ENCODE measurements at places on chromosomes 1 and 21.

GRCh38 chr1:81296601-81297000 lies 504.1 kb upstream of the ADGRL2 start:
- no peak for DNase-seq

DNA sequence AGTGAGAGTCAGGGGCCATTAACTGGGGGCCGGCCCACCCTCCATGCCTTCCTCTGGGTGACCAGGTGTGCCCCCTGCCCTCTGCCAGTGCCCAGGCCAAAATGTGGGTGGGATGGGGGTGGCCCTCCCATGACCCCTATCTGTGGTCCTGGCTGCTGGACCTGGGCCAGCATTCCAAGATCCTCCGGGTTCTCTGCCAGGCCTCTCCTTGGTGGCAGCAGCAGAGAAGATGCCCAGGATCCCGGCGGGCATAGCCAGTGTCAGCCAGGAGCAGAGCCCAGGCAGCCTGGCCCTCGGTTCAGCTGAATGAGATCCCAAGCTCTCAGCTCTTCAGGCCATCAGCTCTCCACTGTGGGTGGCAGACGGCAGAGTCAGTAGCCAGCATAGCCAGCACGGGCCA lies 31.3 kb upstream of the ACTRT2 start:
- DNase-seq: no peak

DNA sequence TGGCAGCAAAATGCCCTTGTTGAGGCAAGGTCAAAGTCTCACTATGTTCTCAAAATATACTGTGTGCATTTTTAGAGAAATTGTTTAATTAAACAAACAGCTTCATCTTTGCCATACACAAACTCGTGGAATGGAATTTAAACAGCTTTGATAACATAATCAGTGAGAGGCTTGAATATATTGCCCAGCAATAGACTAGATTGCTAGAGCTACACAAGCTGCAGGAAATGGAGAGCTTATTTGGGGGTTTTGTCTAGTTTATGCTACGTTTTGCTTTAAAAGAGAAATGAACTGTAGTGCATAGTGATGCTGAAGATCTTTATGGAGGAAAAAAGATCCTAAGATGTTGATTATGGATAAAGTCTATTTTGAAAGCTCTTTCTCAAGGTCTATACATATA lies 166.8 kb upstream of the HMCN1 start:
- no peak for DNase-seq

DNA sequence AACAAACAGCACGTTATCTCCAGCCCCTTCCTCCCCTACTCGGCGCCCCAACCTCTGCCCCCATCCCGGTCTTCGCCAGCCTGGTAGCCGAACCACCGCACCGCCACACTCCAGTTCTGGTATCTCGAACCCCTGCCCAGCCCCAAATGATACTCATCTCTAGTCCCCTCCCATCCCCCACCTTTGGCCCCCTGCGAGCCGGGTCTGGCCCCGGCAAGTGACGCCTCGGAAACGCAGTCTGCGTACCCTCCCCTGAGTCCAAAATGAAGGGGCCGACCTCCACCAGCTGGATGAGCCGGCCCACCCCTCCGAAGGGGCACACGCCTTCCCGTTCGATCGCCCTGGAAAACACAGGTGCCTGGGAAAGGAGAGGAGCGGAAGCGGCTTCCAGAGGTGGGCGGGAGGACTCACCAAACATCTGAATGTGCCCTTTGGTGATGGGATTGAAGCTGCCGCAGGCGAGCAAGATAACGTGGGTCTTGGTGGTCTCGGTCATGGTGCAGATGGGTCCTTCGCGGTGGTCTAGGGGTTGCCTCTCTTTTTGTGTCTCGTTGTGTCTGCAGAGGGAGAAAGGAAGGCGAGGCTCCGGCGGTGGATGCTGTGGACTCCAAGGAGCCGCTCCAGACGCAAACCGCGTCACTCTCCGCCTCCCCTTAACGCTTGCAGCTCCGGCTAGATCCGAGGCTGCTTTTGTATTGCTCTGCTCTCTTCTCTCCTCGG lies at the start of gene NMNAT2:
Gene NMNAT2, minus strand, starts transcription at position 609 of the 720 bp plus-strand sequence. Its CDS starts 113 bp downstream, at position 496.
- no peak for DNase-seq

- peak; percentile 40 for DNase-seq
Measured at GRCh38 chr1:108897865-108898720, 21.3 kb downstream of the GPSM2 start.

- DNase-seq: no peak
Measured at GRCh38 chr21:42431196-42431595, 27.5 kb downstream of the UBASH3A start.

DNA sequence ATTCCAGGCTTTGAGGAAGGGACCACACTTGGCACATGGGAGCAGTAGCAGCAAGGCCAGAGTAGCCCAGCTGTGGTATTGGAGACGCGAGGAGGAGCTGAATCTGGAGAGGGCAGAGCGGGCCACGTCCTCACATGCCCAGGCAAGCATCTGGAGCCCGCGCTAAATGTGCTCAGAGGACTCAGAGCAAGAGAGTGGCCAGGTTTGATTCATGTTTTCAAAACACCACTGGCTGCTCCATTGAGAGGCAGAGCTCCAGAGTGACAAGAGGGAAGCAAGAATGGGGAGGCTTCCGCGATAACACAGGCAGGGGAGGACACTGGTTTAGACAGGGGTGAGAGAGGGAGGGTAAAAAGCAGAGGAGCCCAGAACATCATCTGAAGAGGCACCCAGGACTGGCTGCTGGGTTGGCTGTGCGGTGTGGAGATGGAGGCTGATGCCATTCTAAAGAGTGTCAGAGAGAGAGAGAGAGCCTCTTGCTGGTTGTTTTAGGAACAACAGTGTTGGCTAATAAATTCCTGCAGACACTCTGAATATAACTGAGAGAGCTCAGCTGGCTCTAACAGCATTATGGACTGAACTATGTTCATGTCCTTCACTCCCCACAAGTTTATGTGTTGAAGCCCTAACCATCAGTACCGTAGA lies 32.3 kb downstream of the RCAN1 start:
- DNase-seq: no peak

- DNase-seq: no peak
Measured at GRCh38 chr1:226369110-226369509, 38.8 kb downstream of the PARP1 start.

- DNase-seq: no peak
Measured at GRCh38 chr1:23214640-23215039, 2.7 kb downstream of the HTR1D start.

GRCh38 chr1:28326984-28327383 lies 1.9 kb upstream of the MED18 start:
- DNase-seq: no peak

GRCh38 chr1:25051504-25051903 lies 121.4 kb upstream of the RUNX3 start:
- DNase-seq: no peak

DNA sequence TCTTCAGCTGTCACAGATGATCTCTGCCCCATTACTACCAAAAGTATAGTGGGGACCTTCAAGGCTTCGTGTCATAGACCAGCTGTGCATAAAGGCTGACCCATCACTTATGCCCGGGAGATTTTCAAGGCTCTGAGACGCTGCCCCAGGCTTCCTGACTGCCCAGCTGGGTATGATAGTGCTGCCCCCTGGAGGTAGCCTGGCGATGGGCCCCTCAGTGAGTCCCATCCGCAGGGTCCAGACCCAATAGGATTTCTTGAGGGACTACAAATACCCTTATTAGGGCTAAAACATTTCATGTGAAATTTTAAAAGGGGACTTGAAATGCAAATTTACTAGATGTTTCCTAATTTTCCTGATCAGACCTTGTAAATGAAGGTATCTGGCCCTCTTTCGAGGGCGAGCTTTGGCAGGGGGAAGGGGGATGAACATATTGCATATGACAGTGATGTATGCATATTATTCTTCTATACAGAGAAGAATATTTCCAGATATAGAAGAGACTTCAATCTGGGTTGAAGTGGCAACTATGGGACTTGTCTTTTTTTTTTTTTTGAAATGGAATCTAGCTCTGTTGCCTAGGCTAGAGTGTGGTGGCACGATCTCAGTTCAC lies 11.7 kb upstream of the FCMR start:
- DNase-seq: peak; percentile 34

DNA sequence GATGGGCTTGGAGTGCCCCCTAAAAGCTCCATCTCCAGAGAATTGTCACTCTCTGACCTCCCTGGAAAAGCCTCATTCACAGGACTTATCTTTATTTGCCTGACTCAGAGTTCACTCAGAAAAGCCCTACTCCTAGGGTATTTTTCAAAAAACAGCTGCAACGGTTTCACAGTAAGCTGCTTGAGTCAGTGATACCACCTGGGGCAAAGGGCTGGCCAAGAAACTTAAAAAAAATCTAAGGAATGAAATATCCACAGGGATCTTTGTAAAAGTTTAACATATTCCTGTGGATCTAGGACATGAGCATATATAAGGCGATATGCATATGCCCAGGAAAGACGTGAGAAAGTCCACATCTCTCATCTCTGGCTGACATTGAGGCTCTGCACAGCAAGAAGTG lies 33.8 kb upstream of the TSPAN2 start:
- DNase-seq: no peak

GRCh38 chr1:247331525-247332214 lies at the start of gene ZNF496:
Gene ZNF496 (minus strand): TSS chr1:247331867. CDS start chr1:247329578, 2,289 bp downstream.
- peak; percentile 74 for DNase-seq

DNA sequence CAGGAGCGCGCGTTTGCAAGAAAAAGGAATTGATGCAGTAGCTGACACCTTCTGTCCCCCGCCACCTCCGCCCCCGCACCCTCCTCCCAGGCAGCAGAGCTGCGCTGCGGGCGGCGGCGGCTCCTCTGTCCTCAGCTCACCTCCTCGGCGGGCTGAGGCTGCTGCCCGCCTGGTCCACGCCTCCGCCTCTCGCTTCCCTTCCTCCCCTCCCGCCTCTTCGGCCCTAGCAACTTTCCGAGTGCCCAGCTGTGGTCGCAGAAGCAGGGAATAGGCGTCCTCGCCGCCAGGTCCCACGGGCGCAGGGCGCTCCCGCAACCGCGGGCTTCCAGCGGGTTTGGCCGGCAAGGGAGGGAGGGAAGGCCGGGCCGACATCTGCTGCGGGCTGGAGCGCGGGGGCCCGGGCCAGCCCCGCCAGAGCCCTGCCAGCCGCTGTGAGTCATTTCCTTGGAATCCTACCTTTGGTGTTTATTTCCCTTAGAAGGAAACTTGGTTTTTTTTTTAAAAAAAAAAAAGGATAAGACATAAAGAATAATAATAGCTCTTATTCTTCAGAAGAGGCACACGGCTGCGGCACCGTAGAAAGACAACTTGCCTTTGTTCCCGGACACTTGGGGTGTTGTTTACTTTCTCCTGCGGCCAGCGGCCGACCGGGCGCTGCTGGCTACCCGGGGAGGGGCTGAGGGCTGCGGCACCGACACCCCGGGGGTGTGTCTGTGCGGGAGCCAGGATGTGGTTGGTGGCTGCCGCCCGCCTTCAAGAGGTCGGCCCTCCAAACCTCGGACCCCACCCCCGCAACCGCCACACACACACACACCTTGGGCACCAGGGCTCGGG lies 1.1 kb downstream of the SERTAD4 start:
- DNase-seq: peak; percentile 23

DNA sequence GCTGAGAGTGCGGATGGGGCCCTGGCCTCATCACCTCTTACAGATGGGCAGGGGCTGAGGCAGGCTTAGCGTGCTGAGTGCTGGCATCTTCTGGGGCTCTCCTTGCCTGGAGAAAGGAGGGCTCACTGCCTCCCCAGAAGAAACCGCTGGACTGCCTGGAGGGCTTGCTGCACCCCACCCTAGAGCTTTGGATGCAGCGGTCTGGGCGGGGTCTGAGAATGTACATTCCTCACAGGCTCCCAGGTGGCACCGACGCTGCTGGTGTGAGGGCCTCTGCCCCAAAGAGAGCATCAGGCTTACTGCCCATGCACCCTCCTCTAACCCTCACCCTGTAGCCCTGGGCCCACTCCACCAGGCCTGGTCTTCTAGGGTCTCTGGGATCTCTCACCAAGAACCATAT lies 51.1 kb downstream of the RAP1GAP start:
- no peak for DNase-seq

DNA sequence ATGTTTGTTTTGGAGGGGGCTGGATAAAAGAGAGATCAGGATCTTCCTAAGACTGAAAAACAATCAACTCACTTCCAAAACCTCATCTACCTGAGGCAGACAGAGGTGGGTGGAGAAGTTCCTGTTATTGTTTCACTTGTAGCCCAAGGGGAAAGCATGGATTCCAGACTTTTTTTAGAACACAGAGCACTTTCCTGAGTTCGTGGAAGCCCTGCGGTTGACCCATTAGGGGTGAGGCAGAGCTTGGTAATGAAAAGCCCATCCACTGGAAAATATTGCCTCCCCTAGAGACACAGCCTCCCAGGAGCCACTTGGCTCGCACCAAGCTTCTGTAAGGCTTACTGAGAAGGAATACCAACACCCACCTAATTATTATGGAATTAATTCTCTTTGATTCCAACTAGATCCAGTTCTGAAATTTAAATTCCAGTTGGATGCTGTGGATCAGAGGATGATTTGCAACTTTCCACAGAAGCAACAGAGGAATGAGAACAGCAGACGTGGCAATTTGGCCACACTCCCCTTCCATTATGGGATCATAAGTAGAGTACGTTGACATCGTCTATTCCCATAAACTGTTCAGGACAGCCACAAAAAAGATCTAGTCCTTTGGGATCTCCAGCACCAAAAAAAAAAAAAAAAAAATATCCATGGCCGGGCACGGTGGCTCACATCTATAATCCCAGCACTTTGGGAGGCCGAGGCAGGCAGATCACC lies 4.1 kb upstream of the PEF1 start:
- DNase-seq: no peak

GRCh38 chr1:116817582-116818064 lies 63.4 kb downstream of the CD2 start:
- peak; percentile 75 for DNase-seq

DNA sequence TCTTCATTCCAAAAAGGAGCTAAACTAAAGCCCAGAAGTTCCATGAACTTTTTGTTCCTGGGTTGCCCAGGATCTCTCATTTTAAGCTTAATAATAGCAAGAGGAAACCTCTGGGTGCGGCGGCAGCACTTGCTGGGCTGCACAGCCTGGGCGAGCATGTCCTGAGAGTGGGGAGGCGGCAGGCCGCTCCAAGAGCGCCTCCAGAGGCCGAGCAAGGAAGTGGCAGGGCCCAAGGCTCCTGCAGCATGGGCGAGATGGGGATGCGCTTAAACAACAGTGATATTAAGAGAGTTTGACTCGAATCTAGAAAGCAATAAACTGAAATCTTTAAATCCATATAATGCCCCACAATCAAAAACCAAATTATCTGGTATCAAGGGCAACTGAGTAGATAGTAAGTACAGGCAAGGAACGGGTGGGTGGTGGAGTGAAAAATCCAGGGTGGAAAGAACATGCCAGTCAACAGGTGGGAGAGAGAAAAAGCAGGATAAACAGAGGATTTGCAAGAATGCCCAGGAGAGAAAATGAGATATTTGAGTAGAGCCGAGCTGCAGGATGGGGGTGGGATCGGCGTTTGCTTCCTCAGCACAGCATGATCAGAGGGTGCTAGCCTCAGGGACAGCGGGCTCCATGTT lies 14.1 kb upstream of the TNR start:
- DNase-seq: peak; percentile 19

Measured in HCT116 (cell line).